Stimulated activated memory B cell treated with anti-CD40 and anti-IgM and Interleukin-4, amounts not matched to agents 10 μg/mL and 1 μg/mL and 100 μg/mL, for 72 hours (primary cell): ENCODE measurements at places on chromosomes 2 and 18.

GRCh38 chr2:88530081-88530480, 77.6 kb upstream of the FOXI3 start:
- H3K27me3 ChIP-seq = no peaks in the 10 kb centered on the region
- H3K4me1 ChIP-seq = no peaks in the 10 kb centered on the region
- no peak for ATAC-seq
- no peak overlapping the region for H3K4me3 ChIP-seq
- H3K36me3 ChIP-seq = no peaks in the 10 kb centered on the region

DNA sequence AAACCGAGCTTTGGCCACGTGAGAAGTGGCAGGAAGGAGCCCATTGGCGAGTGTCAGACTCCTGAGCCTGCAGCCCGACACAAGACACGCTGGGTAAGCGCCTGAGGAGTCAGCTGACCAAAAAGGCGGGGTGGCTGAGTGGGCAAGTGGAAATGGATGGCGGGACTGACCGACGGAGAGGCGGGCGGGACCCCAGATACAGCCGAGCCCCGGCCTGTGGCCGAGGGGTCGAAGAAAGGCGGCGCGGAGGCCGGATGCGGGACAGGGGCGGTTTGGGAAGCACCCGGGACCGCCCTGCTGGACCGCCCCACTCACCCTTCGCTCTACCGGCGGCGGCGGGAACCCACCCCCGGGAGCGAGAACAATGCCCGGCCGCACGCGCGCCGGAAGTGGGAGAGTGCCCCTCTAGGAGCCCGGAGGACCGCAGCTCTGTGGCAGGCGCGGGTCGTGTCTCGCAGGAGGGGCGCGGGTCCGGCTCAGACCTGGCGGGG, 22.8 kb downstream of the ZSCAN30 start:
- H3K36me3 ChIP-seq = peaks cover 31% of the 10 kb centered on the region
- peak; percentile 92 for ATAC-seq
- peak overlapping the region; percentile 98 for H3K27ac ChIP-seq
- peaks cover 35% of the 10 kb centered on the region for H3K4me1 ChIP-seq

DNA sequence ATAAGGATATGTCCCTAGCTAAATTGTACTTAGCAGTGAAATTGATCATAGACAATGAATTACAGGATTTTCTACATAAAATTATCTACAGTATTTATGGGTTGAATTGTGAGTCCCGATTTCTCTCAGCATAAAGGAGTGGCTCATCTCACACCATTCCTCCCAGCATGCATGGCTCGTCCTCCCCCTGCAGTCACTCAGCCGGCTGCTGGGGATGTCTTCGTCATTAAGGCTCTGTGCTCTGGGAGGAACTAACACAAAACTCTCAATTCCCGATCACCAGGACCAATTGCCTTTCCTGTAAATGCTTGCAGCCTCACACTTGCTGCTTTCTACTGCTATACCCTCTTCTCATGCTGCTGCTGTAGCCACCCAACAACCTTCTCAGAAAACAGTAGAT, 75.9 kb downstream of the TXNL1 start:
- H3K36me3 ChIP-seq = no peaks in the 10 kb centered on the region
- H3K4me3 ChIP-seq = no peak overlapping the region
- no peak overlapping the region for H3K27ac ChIP-seq
- H3K27me3 ChIP-seq = peaks cover 10% of the 10 kb centered on the region

GRCh38 chr2:197996583-197996982, 192.2 kb downstream of the PLCL1 start:
- no peak overlapping the region for H3K4me3 ChIP-seq
- no peaks in the 10 kb centered on the region for H3K36me3 ChIP-seq
- no peaks in the 10 kb centered on the region for H3K4me1 ChIP-seq

GRCh38 chr2:237122214-237122666, 36.6 kb downstream of the COPS8 start:
- H3K27me3 ChIP-seq = no peaks in the 10 kb centered on the region
- H3K27ac ChIP-seq = no peak overlapping the region

GRCh38 chr18:11995445-11996189, 14.3 kb downstream of the IMPA2 start:
- no peaks in the 10 kb centered on the region for H3K36me3 ChIP-seq
- peak overlapping the region; percentile 54 for H3K27ac ChIP-seq
- peaks cover 16% of the 10 kb centered on the region for H3K4me1 ChIP-seq
- H3K27me3 ChIP-seq = no peaks in the 10 kb centered on the region
- ATAC-seq = peak; percentile 78
- peak overlapping the region; percentile 50 for H3K4me3 ChIP-seq

GRCh38 chr2:129092956-129093355, 774.3 kb upstream of the HS6ST1 start:
- no peaks in the 10 kb centered on the region for H3K4me1 ChIP-seq
- no peak overlapping the region for H3K4me3 ChIP-seq
- ATAC-seq = no peak

DNA sequence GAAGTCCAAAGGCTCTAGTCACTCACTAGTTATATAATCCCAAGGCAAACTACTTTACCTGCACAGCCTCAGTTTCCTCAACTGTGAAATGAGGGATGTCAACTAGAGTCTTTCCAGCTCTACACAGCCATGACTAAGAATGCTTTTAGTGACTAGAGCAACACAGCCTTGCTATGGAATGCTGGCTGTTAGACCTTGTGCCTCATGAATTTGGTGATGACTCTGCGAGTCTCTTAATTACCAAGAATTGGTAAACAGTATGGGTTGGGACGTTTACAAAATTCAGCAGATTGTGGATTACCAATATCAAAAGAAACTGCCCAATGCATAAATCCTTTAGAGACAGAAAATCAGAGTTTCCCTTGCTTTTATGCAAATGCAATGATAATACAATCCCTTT, 163.7 kb downstream of the ASXL3 start:
- no peaks in the 10 kb centered on the region for H3K27me3 ChIP-seq
- no peaks in the 10 kb centered on the region for H3K4me1 ChIP-seq
- no peaks in the 10 kb centered on the region for H3K36me3 ChIP-seq
- ATAC-seq = no peak

DNA sequence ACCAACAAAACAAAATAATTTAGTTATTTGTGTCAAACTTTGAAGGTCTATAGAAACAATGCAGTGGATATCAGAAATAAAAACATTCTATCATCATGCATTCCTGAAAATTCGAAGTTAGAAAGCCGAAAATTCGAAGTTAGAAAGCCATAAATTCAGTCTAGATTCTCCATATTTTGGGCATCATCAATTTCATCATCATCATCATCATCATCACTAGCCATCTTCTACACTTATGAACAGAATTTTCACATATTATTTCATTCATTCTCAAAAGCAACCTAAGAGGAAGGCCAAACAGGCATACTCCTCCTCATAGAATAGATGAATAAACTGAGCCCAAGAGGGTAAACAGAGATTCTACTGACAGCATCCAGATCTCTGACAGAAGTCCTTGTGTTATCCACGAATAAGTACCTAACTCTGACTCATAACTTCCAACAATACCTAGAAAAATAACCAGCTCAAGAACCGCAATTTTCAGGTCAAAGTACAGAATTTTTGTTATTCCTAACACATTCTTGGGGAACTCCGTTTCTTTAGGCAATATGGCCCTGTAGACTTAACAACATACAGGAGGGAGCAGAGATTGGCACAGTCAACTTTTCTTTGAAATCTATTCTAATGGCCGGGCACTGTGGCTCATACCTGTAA, 84.7 kb downstream of the TCF4 start:
- peaks cover 19% of the 10 kb centered on the region for H3K4me1 ChIP-seq
- H3K27ac ChIP-seq = no peak overlapping the region
- no peaks in the 10 kb centered on the region for H3K27me3 ChIP-seq
- ATAC-seq = no peak

GRCh38 chr2:238786379-238786778, 61.5 kb upstream of the TWIST2 start:
- no peaks in the 10 kb centered on the region for H3K4me1 ChIP-seq
- H3K4me3 ChIP-seq = no peak overlapping the region
- no peak overlapping the region for H3K27ac ChIP-seq
- no peak for ATAC-seq
- H3K27me3 ChIP-seq = peaks cover 40% of the 10 kb centered on the region

DNA sequence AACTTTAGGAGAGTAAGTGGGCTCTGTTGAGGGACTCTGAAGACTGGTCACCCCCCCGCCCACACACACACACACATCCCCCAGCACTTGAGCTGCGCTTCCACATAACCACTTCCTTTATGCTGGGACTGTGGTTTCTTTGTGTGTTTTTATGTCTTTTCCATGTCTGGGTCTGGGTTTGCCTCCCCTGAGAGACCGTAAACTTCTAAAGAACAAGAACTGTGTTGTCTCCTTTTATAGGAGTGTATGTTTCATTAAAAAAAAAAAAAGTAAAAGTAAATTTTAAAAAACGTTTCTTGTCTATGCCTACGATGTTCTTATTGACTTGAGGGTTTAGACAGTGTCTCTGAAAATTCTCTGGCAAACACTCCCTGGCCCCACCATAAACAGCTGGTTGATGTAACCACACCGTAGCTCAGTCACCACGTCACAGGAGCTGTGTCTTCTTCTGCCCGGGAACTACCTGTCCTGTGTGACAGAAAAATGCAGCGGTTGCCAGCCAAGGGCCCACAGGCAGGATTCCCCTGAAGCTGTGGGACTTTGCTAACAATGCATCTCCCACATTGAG, 68.0 kb downstream of the KLHL29 start:
- H3K27ac ChIP-seq = peak overlapping the region; percentile 53
- peak overlapping the region; percentile 27 for H3K4me3 ChIP-seq
- no peaks in the 10 kb centered on the region for H3K36me3 ChIP-seq
- peak; percentile 73 for ATAC-seq
- H3K4me1 ChIP-seq = peaks cover 39% of the 10 kb centered on the region

DNA sequence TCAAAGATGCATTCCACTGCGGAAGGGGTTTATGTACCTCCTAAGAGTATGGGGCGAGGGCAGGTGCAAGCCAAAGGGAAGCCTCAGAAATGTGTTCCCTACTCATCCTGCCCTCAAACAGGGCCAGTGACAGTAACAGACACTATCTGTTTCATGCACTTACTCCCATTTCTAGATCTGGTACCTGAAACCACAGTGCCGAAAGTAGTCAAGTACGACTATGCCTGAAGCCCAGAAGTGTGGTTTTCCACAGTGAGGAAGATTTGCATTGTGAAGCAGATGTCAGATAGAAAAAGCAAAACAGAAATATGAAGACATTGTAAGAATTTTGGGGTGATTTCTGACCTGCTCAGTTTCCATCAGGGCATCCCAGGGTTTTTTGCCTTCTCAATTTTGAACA, 748.7 kb downstream of the RNF144A start:
- H3K4me1 ChIP-seq = no peaks in the 10 kb centered on the region
- H3K27ac ChIP-seq = no peak overlapping the region
- H3K4me3 ChIP-seq = no peak overlapping the region
- H3K36me3 ChIP-seq = no peaks in the 10 kb centered on the region
- no peak for ATAC-seq

DNA sequence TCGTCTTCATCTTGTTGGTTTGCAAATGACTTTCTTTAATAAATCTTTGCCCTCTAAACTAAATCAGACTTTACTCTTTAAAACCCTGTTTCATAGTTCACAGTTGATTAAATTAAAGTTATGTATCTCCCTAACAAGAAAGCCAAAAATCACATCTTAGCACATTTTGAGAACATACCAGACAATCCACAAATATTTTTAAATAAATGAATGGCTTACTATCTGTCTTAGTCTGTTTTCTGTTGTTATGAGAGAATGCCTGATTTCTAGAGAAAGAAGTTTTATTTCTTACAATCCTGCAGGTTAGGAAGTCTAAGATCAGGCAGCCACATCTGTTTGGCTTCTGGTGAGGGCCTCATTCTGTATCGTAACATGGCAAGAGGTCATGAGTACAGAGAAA, 1090.2 kb upstream of the PIK3C3 start:
- H3K4me3 ChIP-seq = no peak overlapping the region
- H3K4me1 ChIP-seq = no peaks in the 10 kb centered on the region
- H3K27ac ChIP-seq = no peak overlapping the region
- no peak for ATAC-seq

GRCh38 chr18:59620381-59620780, 76.8 kb downstream of the CCBE1 start:
- no peaks in the 10 kb centered on the region for H3K4me1 ChIP-seq
- no peaks in the 10 kb centered on the region for H3K36me3 ChIP-seq
- H3K27me3 ChIP-seq = peaks cover 6% of the 10 kb centered on the region
- no peak overlapping the region for H3K27ac ChIP-seq
- ATAC-seq = no peak

DNA sequence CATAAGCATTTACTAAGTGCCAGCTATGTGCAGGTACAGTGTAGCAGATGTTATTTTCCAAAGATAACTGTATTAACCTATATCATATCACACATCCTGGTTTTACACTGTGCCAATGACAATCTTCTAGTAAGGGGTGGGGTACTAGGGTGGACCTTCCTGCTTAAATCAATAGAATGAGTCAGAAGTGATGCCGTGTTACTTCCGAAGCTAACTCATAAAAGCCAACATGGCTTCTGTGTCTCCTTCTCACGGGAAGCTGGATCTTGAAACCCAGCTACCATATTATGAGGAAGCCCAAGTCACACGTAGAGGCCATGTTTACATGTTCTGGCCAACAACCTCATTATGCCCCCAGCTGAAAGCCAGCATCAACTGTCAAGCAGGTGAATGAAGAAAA, 59.1 kb downstream of the MRPL33 start:
- no peak for ATAC-seq
- no peaks in the 10 kb centered on the region for H3K4me1 ChIP-seq
- H3K27ac ChIP-seq = no peak overlapping the region
- H3K27me3 ChIP-seq = no peaks in the 10 kb centered on the region

- H3K27ac ChIP-seq = no peak overlapping the region
- no peaks in the 10 kb centered on the region for H3K4me1 ChIP-seq
- ATAC-seq = no peak
- H3K27me3 ChIP-seq = no peaks in the 10 kb centered on the region
- H3K4me3 ChIP-seq = no peak overlapping the region
Measured at GRCh38 chr18:53686965-53687364, 537.5 kb downstream of the MBD2 start.

- H3K4me1 ChIP-seq = no peaks in the 10 kb centered on the region
- H3K27me3 ChIP-seq = no peaks in the 10 kb centered on the region
- no peak for ATAC-seq
- H3K36me3 ChIP-seq = peaks cover 50% of the 10 kb centered on the region
Measured at GRCh38 chr2:227031379-227031778, 132.6 kb downstream of the COL4A4 start.

- H3K4me1 ChIP-seq = no peaks in the 10 kb centered on the region
- ATAC-seq = no peak
- no peak overlapping the region for H3K4me3 ChIP-seq
Measured at GRCh38 chr2:202110491-202110890, 37.4 kb downstream of the KIAA2012 start.

GRCh38 chr2:3666613-3666975, 8.6 kb downstream of the ALLC start:
- H3K36me3 ChIP-seq = no peaks in the 10 kb centered on the region
- no peak overlapping the region for H3K27ac ChIP-seq
- peaks cover 6% of the 10 kb centered on the region for H3K4me1 ChIP-seq
- H3K27me3 ChIP-seq = peaks cover 27% of the 10 kb centered on the region
- no peak for ATAC-seq

- peak overlapping the region; percentile 39 for H3K27ac ChIP-seq
- peaks cover 39% of the 10 kb centered on the region for H3K4me1 ChIP-seq
- H3K36me3 ChIP-seq = peaks cover 1% of the 10 kb centered on the region
- H3K4me3 ChIP-seq = no peak overlapping the region
Measured at GRCh38 chr2:111698743-111699554, 185.0 kb downstream of the ANAPC1 start.
